ENCODE measurements at places on chromosomes 2 and 18.

DNA sequence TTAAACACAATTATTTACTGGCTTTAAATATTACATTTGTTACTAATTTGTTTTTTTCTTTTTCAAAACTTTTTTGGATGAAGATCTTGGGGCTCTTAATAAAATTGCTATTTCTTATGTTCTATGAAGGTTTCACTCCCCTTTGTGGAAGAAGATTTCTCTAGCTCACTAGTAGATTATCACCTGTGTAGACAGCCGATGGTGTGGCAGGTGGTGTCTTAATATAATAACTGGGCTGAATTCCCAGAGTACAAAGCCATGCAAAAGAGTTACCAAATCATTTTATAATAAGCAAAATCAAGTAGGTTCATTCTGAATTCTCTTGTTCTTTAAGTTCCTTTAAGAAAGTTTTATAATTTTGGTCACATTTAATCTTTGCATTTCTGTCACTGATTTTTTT, 233.7 kb downstream of the CCDC102B start:
- no peak for DNase-seq

DNA sequence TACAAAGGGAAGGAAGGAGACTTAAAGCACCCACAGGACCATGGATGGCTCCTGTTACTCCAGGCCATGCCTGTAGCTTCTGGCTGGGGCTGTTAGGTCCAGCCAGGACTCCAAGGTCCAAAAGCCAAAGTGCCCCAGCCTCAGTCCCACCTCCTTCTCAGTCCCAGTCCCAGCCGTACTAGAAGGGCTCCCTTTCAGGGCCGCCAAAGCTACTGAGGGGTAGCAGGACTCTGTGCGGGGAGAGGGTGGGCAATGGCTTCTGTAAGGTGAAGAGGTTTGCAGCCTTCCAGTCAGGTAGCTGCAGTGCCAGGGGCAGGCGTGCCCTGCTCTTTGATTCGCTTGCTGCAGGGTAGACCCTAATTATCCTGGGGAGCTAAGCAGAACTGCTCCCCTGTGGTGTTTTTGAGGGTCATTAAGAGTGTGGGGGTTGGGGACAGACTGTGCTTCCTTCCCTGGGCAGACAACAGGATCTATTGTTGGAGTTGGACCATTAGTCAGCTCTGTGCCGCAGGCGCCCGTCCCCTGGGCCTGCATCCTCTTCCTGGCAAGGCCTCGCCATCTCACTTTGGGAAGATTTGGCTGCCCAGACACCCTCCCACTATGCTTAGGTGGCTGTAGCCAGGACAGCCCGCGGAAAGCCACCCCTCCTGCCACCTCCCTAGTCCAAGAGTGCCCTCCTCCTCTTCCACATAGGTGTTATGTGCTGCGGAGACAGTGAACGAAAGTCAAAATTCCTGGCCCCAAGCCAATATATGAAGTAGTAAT, 118.8 kb downstream of the ZBTB7C start:
- DNase-seq = no peak

- DNase-seq = peak; percentile 33
Measured at GRCh38 chr2:138652378-138652777, 127.8 kb downstream of the NXPH2 start.

GRCh38 chr18:5476961-5477800, 66.6 kb downstream of the EPB41L3 start:
- no peak for DNase-seq

- peak; percentile 73 for DNase-seq
Measured at GRCh38 chr2:26469092-26469710, 8.7 kb downstream of the OTOF start.

- peak; percentile 22 for DNase-seq
Measured at GRCh38 chr18:62175521-62175920, 11.3 kb downstream of the PIGN start.
